Mesenteric fat pad (tissue), 1 donor: ENCODE measurements at places on chromosomes 12 and 14. TPM values are rescaled to one million over a fixed set of nuclear protein-coding genes. Genes with fewer than 3 reads are reported as not detected.

Gene ITGB7
- 2.3 TPM for total RNA-seq

DNA sequence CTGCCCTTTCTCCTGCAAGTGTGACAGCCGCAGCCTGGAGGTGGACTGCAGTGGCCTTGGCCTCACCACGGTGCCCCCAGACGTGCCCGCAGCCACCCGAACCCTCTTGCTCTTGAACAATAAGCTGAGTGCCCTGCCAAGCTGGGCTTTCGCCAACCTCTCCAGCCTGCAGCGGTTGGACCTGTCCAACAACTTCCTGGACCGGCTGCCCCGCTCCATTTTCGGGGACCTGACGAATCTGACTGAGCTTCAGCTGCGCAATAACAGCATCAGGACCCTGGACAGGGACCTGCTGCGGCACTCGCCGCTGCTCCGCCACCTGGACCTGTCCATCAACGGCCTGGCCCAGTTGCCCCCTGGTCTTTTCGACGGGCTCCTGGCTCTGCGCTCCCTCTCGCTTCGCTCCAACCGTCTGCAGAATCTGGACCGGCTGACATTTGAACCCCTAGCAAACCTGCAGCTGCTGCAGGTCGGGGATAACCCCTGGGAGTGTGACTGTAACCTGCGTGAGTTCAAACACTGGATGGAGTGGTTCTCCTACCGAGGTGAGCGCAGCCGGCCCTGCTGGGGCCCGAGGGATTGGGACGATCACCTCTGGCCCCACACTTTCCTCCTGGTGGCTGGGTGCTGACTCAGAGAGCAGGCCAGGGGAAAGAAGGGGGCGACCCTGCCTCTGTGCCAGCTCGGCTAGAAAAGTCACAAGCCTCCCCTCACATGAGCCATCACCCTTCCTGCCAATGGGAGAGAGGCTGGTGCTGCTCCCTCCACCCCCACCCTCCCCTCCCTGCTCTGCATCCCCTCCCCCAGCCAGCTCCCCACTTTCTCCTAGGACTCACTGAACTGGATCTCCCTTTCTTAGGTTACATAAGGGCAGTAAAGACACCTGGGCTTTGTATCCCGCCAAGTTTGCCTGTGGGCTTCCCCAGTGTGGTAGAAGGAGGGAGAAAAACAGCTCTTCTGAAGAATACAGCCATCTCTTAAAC lies 10.9 kb downstream of the LRTM2 start:
- DNase-seq = no peak

- DNase-seq = no peak
Measured at GRCh38 chr12:26941215-26941594, 2.9 kb downstream of the FGFR1OP2 start.

GRCh38 chr12:127150479-127150878 lies 1116.5 kb upstream of the TMEM132C start:
- no peak for DNase-seq
